Effector CD4-positive, alpha-beta T cell (primary cell): ENCODE measurements at places on chromosomes 7 and 10.

DNA sequence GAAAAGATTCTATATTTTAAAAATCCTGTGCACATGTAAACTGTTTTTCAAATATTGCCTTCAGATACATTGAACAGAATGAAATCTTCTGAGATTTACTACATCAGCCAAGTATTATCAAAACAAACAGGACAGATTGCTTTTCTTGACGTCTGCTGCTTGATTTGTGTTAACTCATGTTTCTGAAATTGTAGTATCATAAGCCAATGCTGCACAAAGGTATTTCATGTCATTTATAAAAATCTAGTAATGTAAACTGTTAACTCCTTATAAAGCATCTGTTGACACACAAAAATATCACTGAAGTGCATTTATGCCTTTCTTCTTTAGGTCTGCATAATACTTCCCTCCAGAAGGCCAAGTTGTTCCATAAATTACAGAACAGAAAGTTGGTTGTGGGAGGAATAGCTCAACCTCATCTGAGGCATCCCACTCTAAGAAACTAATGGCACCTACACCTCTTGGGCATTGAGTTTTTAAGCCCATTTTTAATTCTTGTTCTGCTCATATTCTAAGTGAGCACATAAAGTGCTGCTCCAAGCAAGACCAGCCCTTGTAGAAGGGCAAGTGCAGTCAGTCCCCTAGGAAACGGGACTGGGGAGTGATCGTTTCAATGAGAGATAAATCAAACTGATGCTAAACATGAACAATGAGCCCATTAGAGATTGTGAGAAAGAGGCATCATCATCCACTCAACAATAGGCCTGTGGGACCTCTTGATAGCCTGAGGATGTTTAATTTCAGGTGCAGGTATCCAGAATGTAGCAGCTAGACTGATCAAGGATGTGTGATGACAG, 28.5 kb downstream of the CAV1 start:
- DNase-seq, result no peak

- no peak for DNase-seq
Measured at GRCh38 chr10:34739915-34740314, 75.2 kb downstream of the PARD3 start.

- no peak for DNase-seq
Measured at GRCh38 chr10:34427911-34428216, 387.2 kb downstream of the PARD3 start.

GRCh38 chr10:132752961-132753360, 33.0 kb downstream of the NKX6-2 start:
- no peak for DNase-seq

GRCh38 chr10:68095153-68095552, 14.1 kb upstream of the MYPN start:
- no peak for DNase-seq

GRCh38 chr7:141706239-141707064, 1.7 kb upstream of the WEE2 start:
- DNase-seq, result no peak

DNA sequence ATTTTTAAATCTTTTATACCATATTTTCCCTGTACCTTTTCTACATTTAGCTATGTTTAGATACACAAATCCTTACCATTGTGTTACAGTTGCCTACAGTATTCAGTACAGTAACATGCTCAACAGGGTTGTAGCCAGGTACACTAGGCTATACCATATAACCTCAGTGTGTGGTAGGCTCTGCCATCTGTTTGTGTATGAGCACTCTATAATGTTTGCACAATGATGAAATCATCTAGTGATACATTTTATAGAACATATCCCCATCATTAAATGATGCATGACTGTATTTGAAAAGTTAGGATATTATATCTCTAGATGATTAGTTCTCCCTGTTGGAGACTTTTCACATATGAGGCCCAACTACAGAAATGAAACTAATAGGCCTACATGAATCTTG, 188.6 kb downstream of the STK31 start:
- DNase-seq, result no peak

GRCh38 chr7:157355784-157356511, 19.1 kb downstream of the DNAJB6 start:
- DNase-seq, result no peak

DNA sequence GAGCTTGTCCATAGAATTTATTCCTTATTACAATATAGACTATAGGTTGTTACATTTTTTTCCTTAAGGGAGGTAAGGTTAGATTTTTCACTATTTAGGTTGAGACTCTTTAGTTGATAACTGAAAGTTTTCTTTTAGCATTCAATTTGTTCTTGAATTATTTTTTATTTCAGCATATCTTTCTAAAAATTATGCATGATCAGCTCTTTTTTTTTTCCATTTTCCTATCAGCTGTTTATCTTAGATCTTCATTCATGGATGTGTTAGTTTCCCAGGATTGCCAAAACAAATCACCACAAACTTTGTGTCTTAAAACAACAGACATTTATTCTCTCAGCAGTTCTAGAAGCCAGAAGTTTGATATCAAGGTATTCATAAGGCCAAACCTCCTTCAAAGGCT, 915.9 kb upstream of the C7orf33 start:
- DNase-seq, result no peak

- DNase-seq, result no peak
Measured at GRCh38 chr10:96324447-96324846, 20.2 kb downstream of the DNTT start.

DNA sequence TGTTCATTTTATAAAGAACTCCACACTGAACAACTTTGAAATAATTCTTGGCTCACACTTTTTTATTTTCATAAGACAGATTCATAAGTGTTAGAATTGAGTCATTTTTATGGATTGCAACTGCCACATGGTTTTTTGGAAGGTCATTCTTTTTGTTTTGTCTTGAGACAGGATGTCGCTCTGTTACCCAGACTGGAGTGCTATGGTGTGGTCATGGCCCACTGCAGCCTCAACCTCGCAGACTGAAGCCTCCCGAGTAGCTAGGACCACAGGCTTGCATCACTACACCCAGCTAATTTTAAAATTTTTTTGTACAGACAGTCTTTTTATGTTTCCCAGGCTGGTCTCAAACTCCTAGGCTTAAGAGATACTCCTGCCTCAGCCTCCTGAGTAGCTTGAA, 20.3 kb downstream of the BMS1 start:
- no peak for DNase-seq

DNA sequence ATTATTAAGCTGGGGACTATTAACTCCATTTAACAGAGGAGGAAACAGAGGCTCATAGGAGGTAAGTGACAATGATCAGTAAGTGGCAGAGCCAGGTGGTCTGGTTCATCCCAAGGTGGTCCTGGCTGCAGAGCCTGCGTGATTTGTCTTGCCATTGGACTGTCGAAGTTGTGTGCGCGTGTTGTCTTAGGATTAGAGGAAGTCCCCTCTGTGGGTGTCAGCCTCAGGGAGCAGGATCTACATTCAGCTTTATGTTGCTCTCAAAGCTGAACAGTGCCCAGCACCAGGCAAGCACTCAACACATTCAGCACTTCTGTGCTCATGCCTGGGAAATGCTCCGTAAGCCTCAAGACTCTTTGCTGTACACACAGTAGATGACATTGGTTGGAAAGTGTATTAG, 139.5 kb downstream of the HERPUD2 start:
- no peak for DNase-seq

DNA sequence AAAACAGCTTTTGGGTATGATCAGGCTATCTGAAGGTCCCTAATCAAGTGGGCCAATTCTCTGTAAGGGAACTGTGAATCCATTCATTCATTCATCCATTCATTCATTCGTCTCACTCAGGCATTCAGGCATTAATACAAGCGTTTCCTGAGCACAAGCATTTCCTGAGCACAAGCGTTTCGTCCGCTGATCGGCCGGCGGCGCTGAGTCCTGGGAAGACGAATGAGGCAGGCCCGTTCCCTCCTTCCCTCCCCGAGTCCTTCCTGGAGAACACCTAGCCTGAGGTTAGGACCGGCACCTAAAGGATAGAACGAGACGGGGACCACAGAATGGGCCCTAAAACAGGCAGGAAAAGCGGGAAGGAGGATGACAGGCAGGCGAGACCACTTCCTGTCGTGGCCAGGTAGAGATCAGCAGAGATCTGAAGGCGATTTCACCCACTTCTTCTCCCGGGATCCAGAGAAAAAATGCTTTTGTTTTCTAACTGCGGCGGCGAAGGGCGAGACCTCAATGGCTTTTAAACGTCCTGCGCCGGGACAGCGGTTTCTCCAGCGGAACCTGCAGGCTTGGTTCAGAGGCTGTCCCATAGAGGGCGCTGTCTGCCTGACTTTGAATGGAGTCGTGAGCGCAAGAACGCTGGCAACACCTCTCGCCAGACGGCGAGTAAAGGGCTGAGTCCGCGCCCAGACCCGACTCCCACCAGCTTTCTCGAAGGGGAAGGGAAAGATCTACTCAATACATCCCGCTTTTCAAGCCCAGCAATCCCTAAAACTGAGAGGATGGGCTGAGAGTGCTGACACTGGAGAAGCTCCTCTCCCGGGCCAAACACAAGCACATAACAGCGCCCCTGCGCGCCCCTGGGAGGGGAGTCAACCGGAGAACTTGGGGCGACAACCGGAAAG, 2.9 kb upstream of the HMX3 start:
- peak; percentile 84 for DNase-seq

DNA sequence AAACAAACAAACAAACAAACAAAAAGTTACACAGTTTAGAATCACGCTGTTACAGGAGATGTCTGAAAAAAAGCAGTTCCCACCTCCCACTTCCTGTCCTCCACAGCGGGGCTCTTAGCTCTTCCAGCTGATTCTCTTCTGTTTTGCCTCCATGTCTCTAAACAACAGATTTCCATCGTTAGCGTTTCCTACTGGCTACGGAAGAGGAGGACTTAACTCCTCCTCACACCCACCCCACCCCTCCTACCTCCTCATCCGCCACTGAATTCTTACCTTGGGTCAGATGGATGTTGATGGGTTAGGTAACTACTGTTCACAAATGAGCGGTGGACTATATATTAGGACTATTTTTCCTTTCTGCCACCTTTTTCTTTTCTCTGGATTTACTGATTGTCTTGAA, 36.8 kb upstream of the NUB1 start:
- DNase-seq, result no peak

GRCh38 chr7:20797462-20798080, 10.9 kb upstream of the SP8 start:
- no peak for DNase-seq

DNA sequence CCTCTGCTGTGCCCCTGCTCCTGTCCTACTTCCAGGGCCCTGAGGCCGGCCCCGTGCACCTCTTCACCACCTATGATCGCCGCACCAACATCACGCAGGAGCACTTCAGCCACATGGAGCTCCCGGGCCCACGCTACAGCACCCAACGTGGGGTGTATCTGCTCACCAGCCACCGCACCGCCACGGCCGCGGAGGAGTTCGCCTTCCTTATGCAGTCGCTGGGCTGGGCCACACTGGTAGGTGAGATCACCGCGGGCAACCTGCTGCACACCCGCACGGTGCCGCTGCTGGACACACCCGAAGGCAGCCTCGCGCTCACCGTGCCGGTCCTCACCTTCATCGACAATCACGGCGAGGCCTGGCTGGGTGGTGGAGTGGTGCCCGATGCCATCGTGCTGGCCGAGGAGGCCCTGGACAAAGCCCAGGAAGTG, 1.8 kb downstream of the RBP3 start:
- no peak for DNase-seq

DNA sequence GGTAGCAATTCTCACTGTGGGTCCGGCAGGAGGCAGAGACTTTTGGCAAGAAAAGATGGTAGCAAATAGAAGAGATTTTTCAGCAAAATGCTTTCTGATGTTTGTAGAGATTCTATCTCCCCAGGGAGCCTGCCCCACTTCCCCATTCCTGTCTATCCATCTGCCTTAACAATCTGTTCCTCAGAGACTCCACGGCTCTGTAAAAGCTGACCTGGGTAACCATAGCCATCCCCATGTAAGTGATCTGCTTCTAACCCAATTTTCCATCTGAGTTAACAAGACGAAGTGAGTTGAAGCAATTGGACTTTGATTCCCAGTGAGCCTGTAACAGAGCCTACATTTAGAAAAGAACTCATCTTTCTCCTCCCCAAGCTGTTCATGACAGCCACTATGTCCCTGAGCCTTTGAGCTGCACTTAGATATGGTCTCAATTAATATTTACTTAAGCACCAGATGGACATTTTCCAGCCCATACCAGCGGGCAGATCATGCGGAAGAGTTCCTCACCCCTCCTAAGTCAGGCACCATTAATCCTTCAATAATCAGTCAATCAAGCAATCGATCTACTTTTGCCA, 896.1 kb downstream of the CCSER2 start:
- DNase-seq, result no peak

DNA sequence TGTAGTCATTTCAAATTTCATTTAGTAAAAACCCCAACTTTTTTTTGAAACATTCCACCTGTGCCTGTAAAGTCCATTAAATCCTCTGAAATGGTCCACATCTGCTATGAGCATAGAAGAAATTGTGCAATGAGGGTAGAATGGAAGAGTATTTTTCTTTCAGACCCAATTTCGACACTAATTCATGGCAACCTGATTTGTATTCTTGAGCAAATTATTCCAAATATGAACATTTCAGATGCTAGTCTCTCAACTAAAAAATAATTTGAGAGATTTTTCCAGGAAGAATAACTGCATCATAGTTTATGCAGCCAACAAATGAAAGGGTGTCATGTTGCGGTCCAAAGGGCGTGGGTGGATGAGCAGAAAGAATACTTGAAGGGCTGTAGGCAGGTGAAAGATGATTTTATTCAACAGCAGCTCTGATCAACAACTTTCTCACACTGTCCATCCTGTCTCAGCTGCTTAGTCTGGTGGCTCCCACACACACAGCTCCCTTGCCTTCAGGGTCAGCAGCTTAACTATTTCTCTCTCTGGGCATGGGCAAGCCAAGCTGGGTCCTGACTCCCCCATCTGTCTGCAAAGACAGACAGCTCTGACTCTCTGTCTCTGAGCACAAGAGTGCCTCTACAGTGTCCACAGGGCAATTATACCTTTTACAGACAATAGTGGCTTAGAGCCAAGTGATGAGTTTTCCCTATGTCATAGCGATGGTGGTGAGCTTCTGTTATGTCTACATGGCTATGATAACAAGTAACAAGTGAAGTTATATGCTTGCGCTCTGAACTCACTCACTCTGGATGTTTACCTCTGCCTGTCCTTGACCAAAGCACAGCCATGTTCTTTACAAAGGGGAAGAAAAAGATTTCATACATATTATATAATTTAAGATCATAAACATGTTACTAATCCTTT, 11.5 kb downstream of the STEAP2 start:
- no peak for DNase-seq

- DNase-seq, result no peak
Measured at GRCh38 chr7:157623556-157623955, 286.8 kb downstream of the DNAJB6 start.

GRCh38 chr10:5490698-5491464, 8.5 kb downstream of the CALML5 start:
- DNase-seq, result no peak

DNA sequence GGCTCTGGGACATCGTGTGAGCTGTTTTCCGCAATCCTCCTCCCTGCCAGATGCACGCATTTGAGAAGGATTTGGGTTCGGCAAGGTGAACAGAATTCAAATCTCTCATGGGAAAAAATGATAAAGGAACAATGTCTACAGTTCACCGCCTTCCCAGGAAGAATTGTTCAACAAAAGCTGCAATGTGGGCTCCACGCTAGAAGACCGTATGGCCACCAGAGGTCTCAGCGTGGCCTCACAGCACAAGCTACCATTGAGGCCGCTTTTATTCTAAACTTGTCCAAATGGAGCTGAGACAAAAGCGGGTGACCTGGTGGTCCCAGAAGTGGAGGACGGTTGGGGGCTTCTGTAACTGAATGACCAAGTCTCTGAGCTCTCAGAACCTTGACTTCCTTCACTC, 733.1 kb downstream of the PARD3 start:
- no peak for DNase-seq
